T follicular helper cell (primary cell): ENCODE measurements at places on chromosomes 12 and 14.

DNA sequence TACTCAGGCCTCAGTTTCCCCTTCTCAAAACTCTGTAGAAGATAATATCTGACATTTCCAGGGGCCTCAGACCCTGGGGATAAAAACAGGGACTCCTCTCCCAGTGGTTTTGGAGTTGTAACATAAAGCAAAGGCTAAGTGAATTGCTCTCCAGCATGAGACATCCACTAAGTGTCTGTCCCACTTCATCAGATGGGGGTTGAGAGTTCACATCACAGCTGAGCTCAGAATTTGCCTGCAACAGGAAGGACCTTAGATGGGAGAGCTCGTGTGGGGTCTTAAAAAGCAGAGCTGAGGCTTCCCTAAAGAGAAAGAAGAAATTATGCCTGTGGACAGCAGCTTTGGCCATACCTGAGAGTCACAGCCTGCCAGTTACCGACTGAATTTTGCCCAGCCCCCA is 61.1 kb downstream of the TBX5 start:
- DNase-seq = no peak

GRCh38 chr12:51465491-51465890 is 40.9 kb downstream of the SLC4A8 start:
- DNase-seq = no peak

DNA sequence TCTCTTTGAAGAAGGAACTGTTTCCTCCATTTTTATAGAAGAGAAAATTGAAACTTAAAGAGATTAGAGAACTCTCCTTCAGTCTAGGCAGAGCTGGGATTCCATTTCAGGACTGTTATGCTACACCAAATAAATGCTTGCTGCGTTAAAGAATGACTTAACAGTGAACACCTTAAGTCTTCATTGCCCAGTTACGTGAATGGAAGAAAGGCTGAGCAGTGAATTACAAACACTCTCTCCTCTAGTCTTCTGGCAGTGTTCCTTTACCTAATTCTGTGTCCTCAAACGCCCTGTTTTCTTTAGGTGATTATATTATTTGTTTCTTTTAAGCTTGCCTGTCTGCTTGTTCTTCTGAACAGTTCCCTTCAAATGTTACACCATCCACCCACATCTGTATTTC is 59.7 kb downstream of the RCOR1 start:
- no peak for DNase-seq

- no peak for DNase-seq
These were observed 940 bp downstream of the MOAP1 start for GRCh38 chr14:93183596-93184317.

DNA sequence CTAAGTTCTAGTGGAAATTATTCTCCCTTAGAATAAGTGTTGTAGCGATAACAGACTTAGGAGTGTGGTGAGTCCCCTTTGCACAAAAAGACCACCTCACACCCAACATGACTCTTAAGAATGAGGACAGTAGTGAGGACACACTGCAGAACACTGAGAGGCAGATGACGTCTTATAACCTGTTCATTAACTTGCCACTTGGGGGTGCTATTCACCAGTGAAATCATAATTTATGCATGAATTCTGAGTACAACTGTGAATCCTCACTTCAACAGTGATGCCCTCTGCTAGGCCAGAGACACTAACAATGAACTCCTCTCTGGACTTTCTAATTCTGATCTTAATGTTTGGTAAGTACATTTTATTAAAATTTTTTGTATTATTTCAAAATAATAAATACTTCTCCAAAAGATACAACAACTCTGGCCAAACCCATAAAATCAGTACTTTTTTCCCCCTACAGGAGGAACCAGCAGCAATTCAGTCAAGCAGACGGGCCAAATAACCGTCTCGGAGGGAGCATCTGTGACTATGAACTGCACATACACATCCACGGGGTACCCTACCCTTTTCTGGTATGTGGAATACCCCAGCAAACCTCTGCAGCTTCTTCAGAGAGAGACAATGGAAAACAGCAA is 274.7 kb downstream of the DAD1 start:
- no peak for DNase-seq

GRCh38 chr12:389142-390096 is at the start of gene KDM5A:
TSS of gene KDM5A (minus strand) at chr12:389320. CDS start at chr12:389091, 229 bp downstream.
- DNase-seq = peak; percentile 88

DNA sequence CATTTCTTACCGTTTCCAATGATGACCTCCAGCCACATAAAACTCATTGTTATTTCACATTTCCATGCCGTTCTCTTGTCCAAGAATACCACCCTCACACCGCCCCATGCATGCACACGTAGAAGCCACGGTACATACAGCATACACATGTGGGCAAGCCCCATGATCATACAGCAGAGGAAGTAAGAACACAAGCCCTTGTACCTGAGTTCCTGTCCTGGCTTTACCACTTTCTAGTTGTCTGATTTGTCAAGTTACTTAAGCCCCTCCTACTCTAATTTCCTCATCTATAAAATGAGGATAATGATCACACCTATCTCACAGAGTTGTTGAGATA is 59.9 kb downstream of the DUSP16 start:
- no peak for DNase-seq

DNA sequence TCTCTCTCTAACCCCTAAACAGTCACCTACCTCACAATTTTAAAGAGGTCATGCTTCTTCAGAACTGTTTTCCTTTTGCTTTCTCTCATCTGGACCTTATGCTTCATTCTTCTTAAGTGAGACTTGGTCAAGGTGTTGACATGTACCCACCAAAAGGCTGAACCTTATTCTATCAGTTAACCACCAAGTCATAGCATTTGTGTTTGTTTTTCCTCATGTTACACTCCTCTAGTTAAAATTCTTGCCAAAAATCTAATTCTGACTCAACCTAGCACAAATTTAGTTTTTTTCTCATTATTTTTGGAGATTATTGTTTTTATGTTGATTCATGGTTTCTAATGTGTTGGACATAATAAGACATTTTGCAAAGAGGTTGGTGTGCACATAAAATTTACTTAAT is 578.6 kb downstream of the SLC16A7 start:
- no peak for DNase-seq

- no peak for DNase-seq
These were observed 117.7 kb downstream of the OTOGL start for GRCh38 chr12:80217011-80217535.

GRCh38 chr14:74656964-74657363 is 44.9 kb upstream of the LTBP2 start:
- DNase-seq = no peak

- DNase-seq = no peak
These were observed 58.9 kb downstream of the ANAPC7 start for GRCh38 chr12:110344657-110345056.

DNA sequence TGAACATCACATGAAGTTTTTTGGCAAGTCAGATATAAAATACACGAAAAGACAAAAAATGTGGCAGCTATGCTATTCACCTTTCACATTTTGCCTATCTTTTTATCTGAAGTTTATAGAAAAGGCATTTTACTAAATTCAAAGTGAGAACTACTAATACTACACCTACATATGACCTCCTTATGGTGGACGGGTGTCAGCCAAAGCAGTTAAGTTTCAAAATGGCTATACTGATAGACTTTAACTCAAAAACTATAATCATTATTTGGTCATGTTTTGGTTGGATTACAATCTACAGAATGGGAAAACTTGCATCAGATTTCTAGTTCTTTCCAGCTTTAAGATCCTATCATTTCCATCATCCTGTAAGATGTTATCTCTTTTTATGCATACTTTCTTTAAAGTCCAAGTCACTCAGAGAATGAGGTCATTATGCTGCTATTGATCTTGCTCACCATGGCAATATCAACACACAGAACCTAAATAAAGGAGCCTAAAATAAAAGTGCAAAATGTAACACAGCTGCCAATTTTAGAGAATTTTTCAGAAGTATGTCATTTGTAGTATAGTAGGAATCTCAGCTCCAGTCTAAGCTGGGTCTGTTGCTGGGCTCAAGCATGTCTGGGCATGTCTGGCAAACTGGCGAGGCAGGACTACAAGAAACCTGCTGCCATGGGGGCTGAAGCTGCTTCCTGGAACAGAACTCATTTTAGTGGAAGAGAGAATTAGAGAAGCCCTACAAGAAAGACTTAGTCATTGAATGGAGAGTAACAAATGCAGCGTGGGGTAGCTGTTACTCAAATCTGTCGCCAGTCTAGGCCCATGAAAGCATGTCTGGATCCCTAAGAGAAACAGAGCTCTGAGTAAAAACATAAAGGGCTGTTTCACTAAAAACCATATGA is 7.6 kb upstream of the AEBP2 start:
- DNase-seq = no peak

GRCh38 chr14:66503532-66503931 is 4.4 kb upstream of the GPHN start:
- DNase-seq = no peak

GRCh38 chr12:12533238-12533829 is 29.3 kb downstream of the DUSP16 start:
- no peak for DNase-seq

DNA sequence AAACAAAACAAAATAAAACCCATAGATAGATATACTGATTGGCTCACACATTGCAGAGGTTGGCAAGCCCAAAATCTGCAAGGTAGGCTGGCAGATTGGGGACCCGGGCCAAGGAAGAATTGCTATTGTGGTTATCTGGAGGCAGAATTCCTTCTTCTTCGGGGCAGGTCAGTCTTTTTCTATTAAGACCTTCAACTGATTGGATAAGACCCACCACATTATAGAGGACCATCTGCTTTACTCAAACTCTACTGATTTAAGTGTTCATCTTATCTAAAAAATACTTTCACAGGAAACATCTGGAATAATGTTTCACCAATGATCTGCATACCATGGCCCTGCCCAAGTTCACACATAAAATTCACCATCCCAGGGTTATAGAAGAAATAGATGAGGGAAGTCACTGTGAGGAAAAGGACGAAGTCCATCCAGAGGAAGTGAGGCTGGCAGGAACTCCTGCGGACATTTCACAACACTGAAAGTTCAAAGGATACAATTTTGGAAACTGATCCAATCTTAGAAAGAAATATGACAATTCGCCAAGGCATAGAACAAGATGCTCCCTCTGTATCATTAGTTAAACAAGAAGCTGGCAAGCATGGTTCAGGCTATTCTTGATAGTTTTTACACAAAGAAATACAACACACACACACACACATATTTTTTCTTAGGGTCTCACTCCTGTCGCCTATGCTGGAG is 127.6 kb upstream of the MED13L start:
- no peak for DNase-seq

- DNase-seq = no peak
These were observed 28.0 kb upstream of the LUM start for GRCh38 chr12:91139286-91139685.

DNA sequence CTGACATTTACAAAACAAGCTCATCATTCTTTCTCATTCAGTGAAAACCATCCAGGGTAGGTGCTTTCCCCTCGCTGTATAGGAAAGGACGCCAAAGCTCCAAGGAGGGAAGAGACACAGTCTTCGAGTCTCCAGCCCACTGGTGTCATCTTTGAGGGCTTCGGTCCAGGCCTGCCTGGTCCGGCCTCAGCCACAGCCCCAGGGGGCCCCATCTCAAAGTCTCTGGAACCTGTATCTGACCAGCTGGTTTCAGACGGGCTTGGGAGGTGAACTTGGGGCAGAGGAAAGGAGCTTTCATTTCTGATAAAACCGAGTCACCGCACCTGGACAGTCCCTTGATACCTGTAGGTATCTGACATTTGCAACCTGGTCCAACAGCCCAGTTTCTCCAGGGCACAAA is 229.5 kb upstream of the RTL1 start:
- DNase-seq = no peak

- DNase-seq = no peak
These were observed 33.9 kb downstream of the SPTLC2 start for GRCh38 chr14:77582511-77582910.

GRCh38 chr14:71250791-71251190 is 343.5 kb downstream of the PCNX1 start:
- no peak for DNase-seq

DNA sequence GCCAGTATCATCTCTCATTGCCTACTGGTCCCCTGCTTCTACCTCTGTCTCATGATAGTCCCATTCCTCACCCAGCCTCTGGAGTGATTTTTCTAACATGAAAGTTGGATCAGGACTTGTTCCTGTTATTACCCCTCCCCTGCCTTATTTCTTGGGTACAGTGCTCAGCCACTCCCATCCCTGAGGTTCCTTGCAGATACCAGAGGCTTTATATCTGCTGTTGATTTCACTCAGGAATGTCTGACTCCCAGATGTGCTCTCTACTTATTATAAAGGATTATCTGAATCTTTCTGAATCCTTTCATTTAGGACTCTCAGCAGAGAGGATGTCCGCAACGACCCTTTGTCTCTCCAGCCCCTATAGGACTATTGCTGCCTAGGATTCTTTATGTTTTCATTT is 111.2 kb downstream of the LRRK2 start:
- no peak for DNase-seq

DNA sequence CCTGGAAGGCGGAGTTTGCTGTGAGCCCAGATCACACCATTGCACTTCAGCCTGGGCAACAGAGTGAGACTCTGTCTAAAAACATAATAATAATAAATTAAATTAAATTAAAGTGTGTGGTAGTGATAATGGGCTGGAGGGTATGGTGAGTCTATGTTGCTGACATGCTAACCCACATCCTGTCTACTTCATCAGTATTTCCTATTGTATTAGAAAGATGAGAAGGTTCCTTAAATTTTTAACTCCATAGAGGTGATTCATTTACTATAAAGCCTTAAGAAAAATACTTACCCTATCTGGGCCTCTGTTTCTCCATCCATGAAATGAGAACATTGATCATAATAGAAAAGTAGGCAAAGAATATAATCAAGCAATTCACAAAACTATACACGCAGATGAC is 280.5 kb downstream of the FBXL14 start:
- no peak for DNase-seq

DNA sequence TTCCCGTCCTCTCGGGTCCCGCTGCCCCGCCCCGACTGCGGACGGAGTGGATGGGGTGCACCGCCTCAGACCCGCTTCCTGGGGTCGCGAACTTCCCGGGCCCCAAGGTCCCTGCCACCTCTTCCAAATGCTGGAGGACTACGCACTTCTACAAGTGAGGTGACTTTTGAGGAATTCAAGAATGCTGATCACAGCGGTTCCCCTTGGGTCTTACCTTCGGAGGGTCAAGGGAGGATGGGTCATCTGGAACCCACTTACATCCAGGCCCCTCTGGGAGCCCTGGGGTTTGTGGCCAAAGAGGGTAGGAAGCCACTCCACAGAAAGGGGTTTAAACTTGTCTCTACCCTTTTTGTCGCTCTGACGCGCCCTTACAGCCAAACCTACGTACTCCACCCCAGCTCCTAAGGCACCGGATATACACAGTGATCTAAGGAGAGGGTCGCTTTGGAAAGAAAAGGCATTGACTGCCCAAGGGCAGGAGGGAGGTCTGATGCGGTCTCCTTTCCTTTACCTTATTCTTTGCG is 532 bp upstream of the PRKD1 start:
- no peak for DNase-seq

DNA sequence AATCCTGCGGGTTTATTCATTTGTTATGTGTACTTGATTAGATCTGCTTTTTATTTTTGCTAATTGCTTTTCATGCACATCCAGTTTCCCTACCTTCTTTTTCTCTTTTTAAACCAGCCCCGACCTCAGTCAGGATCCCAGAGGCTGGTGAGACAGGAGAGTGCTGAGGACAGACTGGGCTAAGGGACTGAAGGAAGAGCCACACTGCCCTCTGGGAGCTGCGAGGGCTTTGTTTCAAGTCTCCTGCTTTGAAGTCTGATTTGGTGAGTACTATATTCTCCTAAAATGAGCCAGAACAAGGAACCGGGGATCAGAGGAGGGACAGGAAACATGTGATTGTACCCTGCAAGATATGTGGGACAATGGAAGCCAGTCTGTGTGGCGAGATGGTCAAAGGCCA is 23.9 kb downstream of the PRICKLE1 start:
- no peak for DNase-seq

- DNase-seq = peak; percentile 8
These were observed 373.5 kb upstream of the OR4E1 start for GRCh38 chr14:22047115-22047514.
